Muscle of leg (tissue), 16 donors: ENCODE measurements at places on chromosomes 3 and 15. TPM values are rescaled to one million over a fixed set of nuclear protein-coding genes. Genes with fewer than 3 reads are reported as not detected.
A peak's percentile ranks its signal among the peaks of the same experiment; 100 is the strongest.

DNA sequence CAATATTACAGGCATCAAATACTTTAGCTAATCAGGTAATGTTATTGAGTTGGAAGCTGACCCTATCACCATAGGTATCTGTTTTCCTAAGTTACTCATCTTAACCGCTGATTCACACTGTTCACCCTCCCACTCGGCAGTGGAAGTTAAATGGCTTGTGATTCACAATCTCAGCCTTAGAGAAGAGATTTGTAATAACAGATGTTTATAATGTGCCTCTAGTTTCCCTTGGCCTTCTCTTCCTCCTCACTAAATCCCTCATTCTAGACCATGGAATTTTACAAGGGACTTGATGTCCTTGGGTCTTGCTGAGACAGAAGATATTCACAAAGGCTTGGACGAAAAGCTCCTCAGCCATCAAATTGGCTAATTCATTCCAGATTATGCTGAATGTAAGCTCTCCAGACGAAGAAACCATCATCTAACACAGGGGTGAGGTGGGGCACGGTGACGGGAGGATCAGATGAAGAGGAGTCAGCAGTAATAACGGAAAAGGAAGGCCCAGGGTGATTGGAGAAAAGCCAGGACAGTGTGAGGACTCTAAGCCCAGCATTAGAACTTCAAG lies 931.7 kb downstream of the MCTP2 start:
- DNase-seq, result no peak
- H3K36me3 ChIP-seq, result no peaks in the 10 kb centered on the region
- no peaks in the 10 kb centered on the region for H3K27me3 ChIP-seq
- H3K27ac ChIP-seq, result no peak overlapping the region

GRCh38 chr3:99521551-99521950 lies 116.8 kb upstream of the COL8A1 start:
- no peak for DNase-seq
- no peaks in the 10 kb centered on the region for H3K4me1 ChIP-seq
- H3K27me3 ChIP-seq, result no peaks in the 10 kb centered on the region
- no peaks in the 10 kb centered on the region for H3K36me3 ChIP-seq

DNA sequence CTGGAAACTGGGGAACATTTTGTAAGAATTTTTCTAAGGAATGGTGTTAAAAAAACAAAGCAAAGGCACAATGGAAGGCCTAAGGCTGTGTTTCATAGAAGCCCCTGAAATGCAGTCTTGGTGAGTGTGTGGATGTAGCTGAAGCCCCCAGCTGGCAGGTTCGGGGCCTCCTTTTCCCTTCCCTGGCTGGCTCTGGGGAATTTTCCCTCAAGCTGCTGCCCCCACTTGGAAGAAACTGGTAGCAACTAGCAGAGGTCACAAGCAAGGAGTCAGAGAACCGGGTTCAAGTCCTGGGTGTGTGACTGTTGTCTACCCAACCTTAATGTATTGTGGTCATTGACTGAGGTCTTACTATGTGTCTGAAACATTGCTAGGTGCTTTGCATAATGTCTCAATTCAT lies 85.3 kb upstream of the MYZAP start:
- H3K27ac ChIP-seq, result peak overlapping the region; percentile 35
- H3K4me3 ChIP-seq, result no peak overlapping the region
- DNase-seq, result no peak
- no peaks in the 10 kb centered on the region for H3K36me3 ChIP-seq
- H3K27me3 ChIP-seq, result no peaks in the 10 kb centered on the region
- H3K4me1 ChIP-seq, result peaks cover 25% of the 10 kb centered on the region

- H3K4me1 ChIP-seq, result no peaks in the 10 kb centered on the region
- H3K27ac ChIP-seq, result no peak overlapping the region
- no peak overlapping the region for H3K4me3 ChIP-seq
- H3K36me3 ChIP-seq, result no peaks in the 10 kb centered on the region
Measured at GRCh38 chr3:67940210-67940952, 286.0 kb upstream of the SUCLG2 start.

DNA sequence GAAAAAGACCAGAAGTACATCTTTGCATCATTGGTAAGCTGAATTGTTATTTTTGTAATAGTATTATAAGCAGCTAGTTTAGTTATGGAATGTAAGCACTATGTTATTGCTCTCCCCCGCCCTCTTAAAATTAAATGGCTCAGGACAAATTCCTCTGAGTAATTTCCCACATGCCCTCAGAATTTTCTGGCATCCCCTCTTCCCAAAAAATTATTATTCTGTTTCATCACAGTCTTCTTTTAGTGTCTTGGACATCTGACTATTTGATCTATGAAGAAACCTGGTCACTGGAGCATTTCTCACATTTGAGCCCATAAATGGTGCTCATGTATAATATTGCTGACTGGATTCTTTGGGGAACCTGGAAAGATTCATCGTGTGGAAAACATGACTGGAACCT lies 68.3 kb downstream of the KLHL25 start:
- no peaks in the 10 kb centered on the region for H3K4me1 ChIP-seq
- H3K4me3 ChIP-seq, result no peak overlapping the region
- H3K27me3 ChIP-seq, result no peaks in the 10 kb centered on the region

The P3H2 gene
- 30.8 TPM for total RNA-seq

The HDC gene
- total RNA-seq, result 0.62 TPM

- H3K27ac ChIP-seq, result no peak overlapping the region
- no peaks in the 10 kb centered on the region for H3K4me1 ChIP-seq
- H3K4me3 ChIP-seq, result no peak overlapping the region
- H3K27me3 ChIP-seq, result no peaks in the 10 kb centered on the region
- DNase-seq, result no peak
- H3K36me3 ChIP-seq, result no peaks in the 10 kb centered on the region
Measured at GRCh38 chr3:165444745-165445144, 248.6 kb upstream of the SLITRK3 start.

DNA sequence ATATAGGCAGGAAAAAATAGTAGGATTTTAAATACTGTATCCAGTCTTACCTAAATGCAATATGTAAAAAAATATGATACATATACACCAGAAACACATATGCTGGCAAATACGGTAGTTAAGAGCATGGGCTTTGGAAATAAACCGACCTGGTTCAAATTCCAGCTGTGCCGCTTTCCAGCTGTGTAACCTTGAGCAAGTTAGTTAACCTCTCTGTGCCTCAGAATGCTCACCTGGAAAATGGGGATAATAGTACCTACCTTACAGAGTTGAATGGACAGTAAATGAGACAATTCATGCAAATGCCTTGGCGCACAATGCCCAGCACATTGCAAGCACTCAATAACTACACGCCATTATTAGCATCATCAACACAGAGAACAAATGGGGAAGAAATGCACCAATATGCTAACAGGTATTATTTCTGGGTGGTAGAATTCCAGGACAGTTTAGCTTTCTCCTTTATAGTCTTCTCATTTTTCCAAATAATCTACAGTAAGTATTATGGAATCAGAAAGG lies 50.6 kb downstream of the SUMF1 start:
- no peak for DNase-seq
- no peaks in the 10 kb centered on the region for H3K27me3 ChIP-seq
- peaks cover 8% of the 10 kb centered on the region for H3K4me1 ChIP-seq
- H3K27ac ChIP-seq, result no peak overlapping the region
- no peak overlapping the region for H3K4me3 ChIP-seq
- H3K36me3 ChIP-seq, result peaks cover 6% of the 10 kb centered on the region

DNA sequence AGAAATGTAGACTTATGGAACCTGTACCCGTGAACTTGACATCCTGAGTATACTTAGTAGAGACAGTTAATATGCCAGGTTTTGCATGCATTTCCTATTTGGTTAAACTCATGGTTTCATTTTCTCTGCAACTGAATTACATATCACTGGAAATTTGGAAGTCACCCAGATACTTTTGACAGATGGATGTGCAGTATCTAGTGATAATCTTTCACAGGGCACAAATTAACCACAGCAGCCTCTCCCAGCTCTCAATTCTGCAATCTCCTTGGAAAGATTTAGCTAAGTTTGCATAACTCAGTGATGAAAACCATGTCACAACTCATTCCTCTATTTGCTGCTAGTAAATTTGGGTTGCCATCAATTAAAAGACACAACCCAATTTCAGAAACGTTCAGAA lies 162.3 kb upstream of the TPM1 start:
- no peaks in the 10 kb centered on the region for H3K27me3 ChIP-seq
- peaks cover 7% of the 10 kb centered on the region for H3K4me1 ChIP-seq
- H3K27ac ChIP-seq, result no peak overlapping the region

DNA sequence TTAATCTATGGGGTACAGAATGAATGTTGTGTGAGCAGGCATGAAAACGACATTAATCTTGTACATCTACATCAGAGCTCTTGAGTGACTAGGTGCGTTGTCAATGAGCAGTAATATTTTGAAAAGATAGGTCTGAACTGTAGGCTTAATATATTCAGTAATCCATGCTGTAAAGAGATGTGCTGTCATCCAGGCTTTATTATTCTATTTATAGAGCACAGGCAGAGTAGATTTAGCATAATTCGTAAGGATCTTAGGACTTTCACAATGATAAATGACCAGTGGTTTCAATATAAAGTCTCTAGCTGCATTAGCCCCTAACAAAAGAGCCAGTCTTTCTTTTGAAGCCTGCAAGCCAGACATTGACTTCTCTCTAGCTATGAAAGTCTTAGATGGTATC lies 43.0 kb downstream of the NLGN1 start:
- H3K4me3 ChIP-seq, result no peak overlapping the region
- DNase-seq, result no peak
- no peaks in the 10 kb centered on the region for H3K27me3 ChIP-seq
- no peaks in the 10 kb centered on the region for H3K4me1 ChIP-seq

The HCLS1 gene
- 4.1 TPM for total RNA-seq

GRCh38 chr3:72627271-72627670 lies 221.0 kb downstream of the SHQ1 start:
- H3K27me3 ChIP-seq, result no peaks in the 10 kb centered on the region
- H3K4me3 ChIP-seq, result no peak overlapping the region
- no peaks in the 10 kb centered on the region for H3K36me3 ChIP-seq

The RPL32 gene
- 4,199 TPM for total RNA-seq

DNA sequence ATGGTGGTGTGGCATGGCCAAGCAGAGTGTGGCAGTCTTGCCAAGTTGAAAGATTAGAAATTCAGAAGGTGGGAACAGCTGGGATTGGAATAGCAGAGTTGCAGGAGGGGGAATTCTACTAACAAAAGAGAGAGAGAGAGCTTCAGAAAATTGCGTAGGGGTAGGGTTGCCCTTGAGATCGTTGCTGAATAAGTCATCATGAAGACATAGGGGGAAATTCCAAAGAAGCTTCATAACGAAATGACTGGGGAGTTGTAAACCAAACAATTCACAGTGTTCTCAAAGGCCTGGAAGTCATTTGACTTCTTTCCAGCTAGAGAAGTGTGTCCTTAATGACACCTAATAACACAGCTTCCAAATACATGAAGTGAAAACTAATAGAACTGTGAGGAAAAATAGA lies 26.3 kb upstream of the TIPARP start:
- no peak overlapping the region for H3K27ac ChIP-seq
- no peaks in the 10 kb centered on the region for H3K36me3 ChIP-seq
- H3K27me3 ChIP-seq, result no peaks in the 10 kb centered on the region
- H3K4me3 ChIP-seq, result no peak overlapping the region

DNA sequence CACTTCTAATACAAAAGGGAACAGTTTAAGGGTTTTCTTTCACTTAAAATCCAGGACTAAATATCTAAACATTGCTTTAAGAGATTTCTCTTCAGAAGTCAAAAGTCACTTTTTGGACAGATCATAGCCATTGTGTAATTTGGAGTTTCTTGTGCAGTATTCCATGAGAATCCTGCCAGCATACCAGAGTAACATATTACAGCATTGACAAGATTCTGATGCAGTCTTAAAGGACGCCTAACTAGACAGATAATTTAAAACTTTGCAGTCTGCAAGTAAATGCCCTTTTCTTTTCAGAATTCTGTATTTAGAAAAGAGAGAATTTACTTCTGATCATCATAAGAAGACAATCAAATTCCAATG lies 17.5 kb upstream of the IGSF10 start:
- H3K4me1 ChIP-seq, result peaks cover 2% of the 10 kb centered on the region
- no peak overlapping the region for H3K4me3 ChIP-seq
- H3K27me3 ChIP-seq, result no peaks in the 10 kb centered on the region

GRCh38 chr3:105722943-105723556 lies 145.8 kb downstream of the CBLB start:
- peaks cover 15% of the 10 kb centered on the region for H3K36me3 ChIP-seq
- peak; percentile 52 for DNase-seq
- no peaks in the 10 kb centered on the region for H3K27me3 ChIP-seq
- H3K4me1 ChIP-seq, result no peaks in the 10 kb centered on the region
- H3K27ac ChIP-seq, result no peak overlapping the region

DNA sequence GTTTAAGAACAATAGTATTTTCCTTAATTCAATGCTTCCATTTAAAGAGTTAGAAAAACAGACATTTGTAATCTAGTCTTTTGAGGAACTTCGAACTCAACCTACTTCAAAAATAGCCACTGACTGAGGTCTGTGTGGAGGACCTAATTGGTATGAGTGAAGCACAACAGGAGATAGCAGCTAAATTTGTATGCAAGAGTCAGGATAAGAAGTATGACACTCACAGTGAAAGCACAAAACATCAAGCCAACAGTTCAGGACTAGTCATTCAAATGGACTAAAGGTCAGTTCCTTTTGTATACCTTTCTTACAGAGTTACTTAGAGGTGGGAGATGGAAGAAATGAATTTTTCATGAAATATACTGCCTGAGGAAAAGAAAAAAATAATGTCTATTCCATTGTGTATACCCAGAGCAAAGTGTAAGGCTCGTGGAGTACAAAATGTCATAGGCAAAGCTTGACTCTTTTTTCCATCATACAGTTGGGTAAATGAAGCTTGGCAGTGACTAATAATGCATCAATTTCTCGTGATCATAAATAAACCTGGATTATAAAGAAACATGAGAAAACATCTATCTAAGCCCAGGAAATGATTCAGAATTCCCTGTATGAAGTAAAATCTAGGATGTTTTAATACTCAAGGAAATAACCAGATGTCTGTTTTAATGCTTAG lies 1005.2 kb upstream of the CADM2 start:
- H3K4me3 ChIP-seq, result no peak overlapping the region
- no peaks in the 10 kb centered on the region for H3K27me3 ChIP-seq
- DNase-seq, result no peak
- H3K4me1 ChIP-seq, result no peaks in the 10 kb centered on the region
- H3K27ac ChIP-seq, result no peak overlapping the region
